ENCODE measurements at places on chromosomes 16 and 17. TPM values are rescaled to one million over a fixed set of nuclear protein-coding genes. Genes with fewer than 3 reads are reported as not detected.

Gene SPATA22
- not detected for total RNA-seq

Gene GNAO1
- 0.51 TPM for total RNA-seq

Gene TLCD3B
- 0.48 TPM for total RNA-seq

Gene CALCOCO2
- total RNA-seq = 81.2 TPM

Gene ZC3H18
- total RNA-seq = 55.0 TPM

Gene C17orf78
- total RNA-seq = not detected

Gene EVPLL
- total RNA-seq = 0.06 TPM

Gene RANBP10
- total RNA-seq = 8.9 TPM

Gene PRR15L
- 0.12 TPM for total RNA-seq

Gene SP6
- 3.0 TPM for total RNA-seq

Gene WNT9B
- total RNA-seq = not detected

Gene NXPH3
- total RNA-seq = 0.37 TPM

Gene TM4SF5
- 0.75 TPM for total RNA-seq

Gene KIF19
- total RNA-seq = not detected

Gene CLDN6
- total RNA-seq = 0.74 TPM

Gene PMFBP1
- total RNA-seq = 0.05 TPM

Gene MPV17L
- total RNA-seq = 4.9 TPM

Gene FNDC8
- 0.07 TPM for total RNA-seq

Gene CNTD1
- total RNA-seq = not detected

Gene SOX9
- total RNA-seq = 11.2 TPM

Gene BTBD17
- total RNA-seq = not detected

Gene LPO
- not detected for total RNA-seq

Gene CDR2L
- total RNA-seq = 35.6 TPM

All from A549 treated with RU486 at 1 μM for 4 hours (cell line).